CMK (cell line): ENCODE measurements at places on chromosomes 5 and 9.
A peak's percentile ranks its signal among the peaks of the same experiment; 100 is the strongest.

GRCh38 chr9:129554649-129555048 is 66.3 kb downstream of the C9orf50 start:
- no peak for DNase-seq

DNA sequence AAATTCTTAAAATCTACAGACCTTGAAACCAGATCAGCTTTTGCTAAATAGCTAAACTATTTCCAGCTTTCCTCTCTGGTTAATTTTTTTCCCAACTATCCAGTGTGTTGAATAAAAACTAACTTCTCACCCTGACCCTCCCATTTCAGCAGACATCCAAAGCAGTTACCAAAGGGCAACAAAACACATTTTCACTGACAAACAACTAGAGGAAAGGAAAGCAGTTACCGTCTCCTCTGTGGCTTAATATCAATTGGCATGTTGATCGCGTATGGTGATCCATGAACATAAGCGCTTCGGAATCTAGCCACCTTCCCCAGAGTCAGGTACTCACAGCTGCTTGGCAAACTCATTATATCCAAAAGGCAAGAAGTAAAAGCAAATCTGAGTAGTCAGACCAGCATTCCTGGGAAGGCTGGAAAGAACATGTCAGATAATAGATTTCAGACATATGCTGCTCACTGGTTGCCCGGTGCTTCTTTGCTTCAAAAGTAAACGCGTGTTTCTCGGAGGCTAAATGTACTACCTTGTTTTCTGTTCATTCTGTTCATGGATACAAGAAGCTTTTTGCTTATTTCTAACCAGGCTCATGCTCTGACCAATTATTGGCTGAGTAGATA is 463.4 kb downstream of the PDE4D start:
- DNase-seq = no peak

GRCh38 chr5:34675857-34676256 is 19.7 kb downstream of the RAI14 start:
- no peak for DNase-seq

DNA sequence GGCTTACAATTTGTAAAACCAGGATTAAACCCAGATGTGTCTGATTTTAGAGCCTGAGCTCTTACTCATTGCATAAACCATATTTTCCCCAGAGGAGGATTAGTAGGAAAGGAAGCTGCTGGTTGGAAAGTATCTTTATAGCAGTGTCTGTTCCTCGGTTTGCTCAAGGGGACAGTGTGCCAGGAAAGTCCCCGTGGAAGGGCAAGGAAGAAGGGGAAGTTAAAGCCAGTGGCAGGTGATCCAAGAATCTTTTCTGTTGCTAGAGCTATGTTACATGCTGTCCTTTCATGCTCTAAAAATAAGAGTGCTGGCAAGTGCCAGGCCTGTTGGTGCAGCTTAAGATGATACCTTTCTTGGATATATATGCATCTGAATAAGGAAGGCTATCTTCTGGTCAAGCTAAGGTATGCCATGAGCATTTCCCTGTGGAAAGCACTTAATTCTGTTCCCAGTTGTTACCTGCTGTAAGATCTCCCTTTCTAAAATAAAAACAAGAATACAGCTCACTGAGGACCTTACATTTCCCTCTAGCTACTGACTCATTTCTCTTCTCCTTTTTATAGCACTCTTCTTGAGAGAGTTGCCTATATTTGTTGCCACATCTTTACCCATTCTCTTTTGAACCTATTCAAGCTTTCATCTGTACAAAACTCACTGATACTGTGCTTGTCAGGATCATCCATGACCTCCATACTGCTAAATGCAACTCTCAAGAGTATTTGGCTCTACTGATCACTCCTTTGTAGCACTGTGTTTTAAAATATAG is 8.0 kb downstream of the PDCD1LG2 start:
- DNase-seq = no peak

DNA sequence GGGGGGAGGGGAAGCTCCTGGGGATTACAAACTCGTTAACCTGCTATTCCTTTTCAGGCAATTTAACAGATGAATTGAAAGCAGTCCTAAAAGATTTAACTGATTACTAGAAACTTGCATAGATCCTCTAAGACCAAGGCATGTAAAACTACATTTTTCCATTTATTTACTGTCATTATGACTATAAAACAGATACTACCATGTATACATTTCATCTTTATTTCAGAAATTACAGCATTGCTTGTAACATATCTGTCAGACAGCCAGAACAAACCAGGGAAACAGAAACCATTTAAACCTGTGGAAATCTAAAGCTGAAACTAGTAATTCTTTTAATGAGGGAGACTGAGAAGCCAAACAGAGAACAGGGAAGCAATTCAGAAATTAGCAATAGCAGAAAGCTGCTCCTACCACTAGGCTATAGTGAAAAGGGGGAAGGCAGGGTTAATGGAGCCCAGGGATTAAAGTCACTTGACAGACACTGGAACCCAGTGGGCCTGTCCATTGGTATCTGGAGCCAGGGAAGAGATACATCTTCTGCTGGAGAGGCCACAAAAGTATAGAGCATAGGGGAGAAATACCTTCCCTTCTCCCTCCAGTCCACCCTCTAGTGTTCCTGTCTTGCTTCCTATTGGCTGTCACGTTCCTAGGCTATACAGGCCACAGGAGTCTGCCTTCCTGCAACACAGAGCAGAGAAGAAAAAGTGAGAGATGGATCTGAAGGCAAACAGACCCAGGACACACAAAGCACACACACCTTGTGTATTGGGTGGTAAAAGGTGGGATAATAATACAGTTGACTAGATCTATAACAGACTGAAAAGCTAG is 33.8 kb downstream of the PDCD1LG2 start:
- no peak for DNase-seq

DNA sequence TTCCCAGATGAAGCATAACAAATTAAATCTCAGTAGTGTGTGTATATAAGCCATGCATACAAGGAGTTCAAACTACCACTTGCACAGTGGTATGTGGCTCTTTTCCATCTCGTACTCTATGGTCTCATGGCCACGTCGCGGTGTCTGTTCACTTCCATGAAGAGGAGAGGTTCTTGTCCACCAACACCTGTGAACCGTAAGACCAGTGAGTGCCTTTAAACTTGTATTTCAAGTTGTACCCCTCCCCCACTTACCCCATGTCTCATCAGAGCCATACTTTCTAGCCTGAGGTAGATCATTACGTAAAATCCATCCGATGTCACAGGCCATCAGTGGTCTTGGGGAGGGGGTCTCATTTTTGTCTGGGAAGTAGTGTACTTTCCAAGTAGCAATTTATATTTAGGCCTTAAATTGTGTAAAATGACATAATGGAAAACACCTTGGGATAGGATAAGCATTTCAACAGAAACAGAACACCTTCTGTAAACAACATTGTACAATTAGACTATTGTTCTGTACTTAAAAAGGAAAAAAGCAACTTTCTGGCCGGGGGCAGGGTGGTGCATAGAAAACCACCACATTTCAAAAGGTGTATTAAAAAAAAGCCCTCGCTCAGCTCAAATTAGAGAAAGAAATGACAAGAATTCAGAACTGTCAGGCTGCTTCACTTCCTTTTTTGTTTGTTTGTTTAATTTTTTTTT is 163.0 kb downstream of the SMARCA2 start:
- no peak for DNase-seq

DNA sequence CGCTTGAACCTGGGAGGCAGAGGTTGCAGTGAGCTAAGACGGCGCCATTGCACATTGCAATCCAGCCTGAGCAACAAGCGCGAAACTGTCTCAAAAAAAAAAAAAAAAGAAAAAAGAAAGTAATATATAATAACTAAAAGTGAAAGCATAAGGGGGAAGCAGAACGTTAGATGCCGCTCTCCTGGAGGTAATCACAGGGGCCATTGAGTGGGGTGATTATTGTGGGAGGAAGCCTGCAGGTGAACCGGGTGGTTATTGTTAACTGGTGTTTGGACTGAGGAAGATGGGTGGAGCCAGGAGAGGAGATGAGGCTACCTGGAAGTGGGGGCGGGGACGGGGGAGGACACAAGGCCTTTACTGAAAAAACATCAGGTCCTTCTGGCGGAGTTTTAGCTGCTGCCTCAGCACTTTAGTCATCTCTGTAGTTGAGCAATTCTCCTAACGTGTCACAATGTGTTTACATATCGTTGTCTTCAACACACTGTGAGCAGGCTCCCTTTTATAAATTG is 5.3 kb upstream of the TJP2 start:
- no peak for DNase-seq

DNA sequence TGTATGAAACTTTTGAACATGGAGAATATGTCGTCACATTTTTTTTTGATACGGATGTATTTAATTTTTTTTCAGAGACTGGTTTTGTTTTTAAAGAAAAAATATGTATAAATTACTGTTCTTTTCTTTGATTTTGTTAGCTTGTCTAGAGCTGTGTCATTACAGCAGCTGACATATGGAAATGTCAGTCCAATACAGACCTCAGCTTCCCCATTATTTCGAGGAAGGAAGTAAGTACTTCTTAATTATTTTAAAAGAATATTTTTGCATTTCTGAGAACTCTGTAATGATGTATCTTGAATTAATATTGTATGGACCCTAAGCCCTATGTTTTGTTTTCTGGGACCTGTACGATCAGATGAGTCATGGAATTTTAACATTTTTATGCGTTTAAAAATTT is 7.6 kb downstream of the TENT2 start:
- no peak for DNase-seq

GRCh38 chr5:68555907-68556681 is 340.5 kb downstream of the PIK3R1 start:
- no peak for DNase-seq

- DNase-seq = no peak
Observed at GRCh38 chr5:151800532-151800931, 28.8 kb downstream of the G3BP1 start.

DNA sequence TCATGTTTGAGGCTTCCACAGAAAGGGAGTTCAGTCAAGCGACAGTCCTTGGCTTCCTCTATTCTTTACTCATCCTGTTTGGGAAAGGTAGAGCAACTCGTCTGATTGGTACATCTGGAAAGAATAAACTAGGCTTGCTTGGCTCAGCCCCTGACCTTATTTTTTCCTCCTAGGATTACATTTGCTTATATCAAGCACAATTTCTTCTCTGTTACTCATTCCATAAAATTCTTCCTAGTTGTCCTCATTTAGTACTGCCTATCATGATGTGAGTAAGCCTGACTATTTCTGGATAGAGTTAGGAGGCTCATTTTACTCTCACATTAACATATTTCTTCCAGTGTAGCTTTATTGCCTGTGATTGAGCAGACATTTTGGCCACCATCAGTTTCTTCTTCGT is 10.9 kb upstream of the CARNMT1 start:
- DNase-seq = no peak

GRCh38 chr9:87554976-87555375 is 57.3 kb downstream of the DAPK1 start:
- no peak for DNase-seq

GRCh38 chr9:129160712-129161533 is 17.1 kb downstream of the IER5L start:
- no peak for DNase-seq

GRCh38 chr9:37909326-37909725 is 5.4 kb upstream of the SLC25A51 start:
- no peak for DNase-seq

DNA sequence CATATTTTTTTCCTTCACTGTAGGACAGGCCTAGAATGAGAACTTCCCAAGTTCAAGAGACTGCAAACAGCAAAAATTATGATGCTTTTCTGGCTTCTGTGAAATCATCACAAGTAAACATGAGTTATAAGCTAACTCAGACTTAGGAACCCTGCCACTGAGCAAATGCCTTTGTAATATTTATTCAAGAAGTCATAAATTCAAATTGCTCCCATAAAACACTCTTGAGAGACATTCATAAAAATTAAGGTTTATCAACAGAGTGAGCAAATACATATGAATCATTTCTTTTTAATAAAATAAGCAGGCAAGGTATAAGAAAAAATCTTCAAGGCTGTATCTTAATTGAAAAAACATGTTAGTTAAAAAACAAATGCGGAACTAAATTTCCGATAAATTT is 124.2 kb downstream of the GNA14 start:
- no peak for DNase-seq

DNA sequence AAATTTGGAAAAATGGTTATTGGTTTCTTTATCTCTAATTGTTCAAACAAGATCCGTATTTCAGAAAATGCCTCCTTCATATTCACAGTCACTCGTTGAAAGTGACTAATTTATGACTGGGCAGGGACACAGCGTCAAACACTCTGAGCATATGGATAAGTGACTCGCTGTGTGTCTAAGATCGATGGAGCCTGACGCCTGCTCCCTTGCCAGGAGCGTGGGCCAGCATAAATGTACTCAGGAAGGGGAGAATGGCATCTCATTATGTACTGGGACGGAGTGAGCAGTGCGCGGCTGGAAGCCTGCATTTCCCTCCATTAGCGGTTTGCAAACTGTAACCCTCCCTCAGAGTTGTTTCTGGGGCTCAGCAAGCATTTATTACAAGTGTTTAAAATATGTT is 79.8 kb upstream of the CAST start:
- no peak for DNase-seq

DNA sequence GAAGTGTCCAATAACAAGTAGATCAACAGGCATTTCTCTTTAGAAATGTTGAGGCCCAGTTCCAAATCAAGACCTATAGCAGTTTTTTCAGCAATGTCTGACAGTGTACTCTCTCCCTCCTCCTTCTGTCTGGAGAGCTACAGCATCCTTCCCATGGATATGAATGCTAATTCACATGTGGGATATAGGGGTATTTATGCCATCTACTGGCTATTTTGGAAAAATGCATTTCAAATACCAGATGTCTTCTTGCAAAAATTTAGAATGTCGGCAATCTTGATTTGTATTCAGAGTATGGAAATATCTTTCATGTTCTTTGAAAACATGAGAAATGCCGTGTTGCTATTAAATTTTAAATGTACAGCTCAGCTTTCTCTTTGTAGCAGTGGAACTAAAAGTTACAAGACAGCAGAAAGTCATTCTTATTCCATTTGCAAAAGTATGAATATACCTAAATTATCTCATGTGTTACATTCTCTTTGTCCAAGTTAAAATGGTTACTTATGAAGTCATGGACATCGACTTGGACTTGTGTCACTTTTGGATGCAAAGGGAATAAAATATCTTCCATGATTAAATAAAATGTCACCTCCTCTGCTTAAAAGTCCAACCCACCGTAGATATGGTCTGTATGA is 647.8 kb downstream of the TAF11L14 start:
- DNase-seq = peak; percentile 38

DNA sequence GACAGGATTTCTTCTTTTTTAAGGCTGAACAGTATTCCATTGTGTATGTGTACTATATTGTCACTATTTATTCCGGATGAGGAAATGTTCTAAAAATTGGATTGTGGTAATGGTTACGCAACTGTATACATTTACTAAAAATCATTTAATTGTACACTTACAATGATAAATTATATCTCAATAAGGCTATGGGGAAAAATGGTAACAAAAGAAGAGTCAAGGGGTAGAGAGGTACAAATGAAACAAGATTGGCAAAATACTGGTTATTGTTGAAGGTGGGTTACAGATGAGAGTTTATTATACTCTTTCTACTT is 62.3 kb upstream of the TNFAIP8 start:
- DNase-seq = no peak

DNA sequence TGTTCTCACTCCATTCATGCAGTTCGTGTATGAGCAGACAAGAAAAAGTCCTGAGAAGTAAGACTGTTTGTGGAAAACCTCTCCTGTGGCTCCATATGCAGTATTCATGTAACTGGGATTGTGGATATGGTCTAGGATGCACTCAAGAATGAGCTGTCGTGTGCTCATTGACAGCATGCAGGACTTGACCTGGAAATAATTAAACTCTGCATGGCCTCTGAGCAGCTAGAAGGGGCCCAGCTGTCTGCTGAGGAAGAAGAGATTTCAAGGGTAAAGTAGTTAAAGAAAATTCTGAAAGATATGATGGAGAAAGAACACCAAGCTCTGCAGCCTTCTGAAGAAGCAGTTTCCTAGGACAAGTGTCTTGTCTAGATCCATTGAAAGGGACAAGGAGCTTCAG is 89.4 kb downstream of the KCTD16 start:
- DNase-seq = no peak
